Activated CD4-positive, alpha-beta T cell treated with anti-CD3 and anti-CD28 coated beads for 36 hours (primary cell): ENCODE measurements at places on chromosomes 13 and 19. TPM values are rescaled to one million over a fixed set of nuclear protein-coding genes. Genes with fewer than 3 reads are reported as not detected.

DNA sequence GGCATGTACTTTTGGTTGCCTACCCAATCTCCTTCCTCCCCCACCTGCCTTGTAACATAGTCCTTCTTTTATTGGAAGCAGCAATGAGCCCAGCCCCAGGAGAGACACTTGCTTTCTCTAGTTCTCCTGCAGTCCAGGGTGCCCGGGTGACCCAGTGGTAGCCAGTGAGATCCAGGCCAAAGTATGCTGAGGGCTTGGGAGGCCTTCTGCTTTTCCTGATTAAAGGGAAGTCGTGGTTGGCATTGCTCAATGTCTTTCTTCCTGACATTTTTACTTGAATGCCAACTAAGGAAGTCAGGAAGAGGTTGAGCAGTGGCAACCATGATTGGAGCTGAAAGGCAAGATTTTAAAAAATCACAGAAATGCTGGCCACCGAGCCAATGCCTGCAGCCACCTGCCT lies 25.7 kb downstream of the CNMD start:
- no peak for DNase-seq
- H3K27ac ChIP-seq = no peak overlapping the region
- peaks cover 6% of the 10 kb centered on the region for H3K27me3 ChIP-seq
- H3K4me1 ChIP-seq = no peaks in the 10 kb centered on the region

Gene CGB1
- total RNA-seq = not detected

DNA sequence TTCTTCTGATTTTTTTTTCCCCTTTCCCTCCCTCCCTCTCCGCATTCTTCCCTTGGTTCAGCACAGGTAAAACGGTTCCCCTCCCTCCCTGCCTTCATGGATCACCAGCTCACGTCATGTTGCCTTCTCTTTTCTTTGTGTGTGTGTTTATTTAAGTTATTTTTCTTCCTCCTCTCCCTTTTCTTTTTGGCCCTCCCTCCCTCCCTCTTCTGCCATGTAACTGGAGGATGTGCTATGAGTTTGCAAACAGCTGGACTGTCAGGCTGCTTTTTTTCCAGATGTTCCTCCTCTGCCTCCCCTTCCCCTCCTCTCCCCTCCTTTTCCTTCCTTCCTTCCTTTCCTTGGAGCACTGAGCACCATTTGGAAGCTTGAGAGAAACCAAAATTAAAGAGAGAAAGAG lies 2.0 kb downstream of the LENG9 start:
- peak overlapping the region; percentile 80 for H3K4me3 ChIP-seq
- H3K4me1 ChIP-seq = peaks cover 32% of the 10 kb centered on the region
- DNase-seq = no peak
- H3K36me3 ChIP-seq = peaks cover 32% of the 10 kb centered on the region
- H3K27me3 ChIP-seq = peaks cover 3% of the 10 kb centered on the region

Gene CEACAM3
- not detected for total RNA-seq

DNA sequence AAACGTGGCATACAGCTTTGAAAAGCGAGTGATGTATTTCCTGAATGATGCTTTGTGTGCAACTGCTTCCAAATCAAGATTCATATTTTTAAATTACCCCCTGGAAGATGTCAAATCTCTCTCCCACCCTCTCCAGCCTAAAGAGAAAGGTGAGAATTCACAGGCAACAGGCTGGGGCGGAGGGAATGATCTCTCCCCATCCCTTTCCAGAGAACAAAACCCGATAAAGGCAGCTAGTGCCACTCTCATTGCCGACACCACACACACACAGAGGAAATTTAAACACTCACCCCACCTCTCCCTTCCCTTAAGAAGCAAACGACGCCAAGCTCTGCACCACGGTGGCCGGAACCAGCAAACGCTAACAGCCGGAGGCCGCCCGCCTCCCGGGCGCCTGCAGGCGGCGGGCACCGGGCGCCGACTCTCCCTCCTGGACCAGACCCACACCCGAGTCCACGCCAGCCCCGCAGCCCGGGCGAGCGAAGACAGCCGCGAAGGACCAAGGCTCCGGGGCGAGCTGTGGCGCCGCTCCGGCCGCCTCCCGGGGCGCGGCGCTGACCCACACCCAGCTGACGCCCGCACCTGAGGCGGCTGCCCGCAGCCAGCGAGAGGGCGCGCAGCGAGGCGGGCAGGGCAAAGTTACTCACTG lies 477 bp downstream of the LNX2 start:
- no peaks in the 10 kb centered on the region for H3K27me3 ChIP-seq
- DNase-seq = peak; percentile 65
- peak overlapping the region; percentile 84 for H3K27ac ChIP-seq
- H3K4me1 ChIP-seq = peaks cover 44% of the 10 kb centered on the region

DNA sequence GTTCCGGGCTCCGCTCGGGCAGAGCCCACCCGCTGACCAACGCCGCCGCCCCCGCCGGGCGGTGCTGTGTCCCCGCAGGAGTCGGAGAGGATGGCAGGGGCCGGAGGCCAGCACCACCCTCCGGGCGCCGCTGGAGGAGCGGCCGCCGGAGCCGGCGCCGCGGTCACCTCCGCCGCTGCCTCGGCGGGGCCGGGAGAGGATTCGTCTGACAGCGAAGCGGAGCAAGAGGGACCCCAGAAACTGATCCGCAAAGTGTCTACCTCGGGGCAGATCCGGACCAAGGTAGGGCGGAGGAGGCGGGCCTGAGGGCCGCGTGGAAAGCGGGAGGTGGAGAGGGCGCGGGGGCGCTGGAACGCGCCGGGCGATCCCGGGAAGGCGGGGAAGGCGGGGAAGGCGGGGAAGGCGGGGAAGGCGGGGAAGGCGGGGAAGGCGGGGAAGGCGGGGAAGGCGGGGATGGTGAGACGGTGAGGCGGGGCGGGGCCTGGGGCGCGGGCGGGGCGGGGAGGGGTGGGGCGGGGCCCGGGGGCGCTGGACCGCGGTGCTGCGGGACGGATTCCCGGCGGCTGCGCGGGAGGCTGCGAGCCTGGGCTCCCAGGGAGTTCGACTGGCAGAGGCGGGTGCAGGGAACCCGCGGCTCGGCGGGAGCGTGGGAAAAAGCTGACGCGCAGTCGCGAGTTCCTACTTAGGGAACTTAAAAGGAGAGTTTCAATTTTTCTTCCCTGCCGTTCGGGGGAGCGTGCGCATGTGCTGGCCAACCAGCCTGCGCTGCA lies 421 bp downstream of the DGKH start:
- H3K27me3 ChIP-seq = no peaks in the 10 kb centered on the region
- H3K27ac ChIP-seq = no peak overlapping the region
- peaks cover 24% of the 10 kb centered on the region for H3K4me1 ChIP-seq
- H3K4me3 ChIP-seq = peak overlapping the region; percentile 86

GRCh38 chr13:44106266-44107152 lies 226.8 kb downstream of the LACC1 start:
- no peak overlapping the region for H3K4me3 ChIP-seq
- H3K36me3 ChIP-seq = no peaks in the 10 kb centered on the region
- no peak overlapping the region for H3K27ac ChIP-seq
- no peak for DNase-seq
- H3K27me3 ChIP-seq = peaks cover 6% of the 10 kb centered on the region

DNA sequence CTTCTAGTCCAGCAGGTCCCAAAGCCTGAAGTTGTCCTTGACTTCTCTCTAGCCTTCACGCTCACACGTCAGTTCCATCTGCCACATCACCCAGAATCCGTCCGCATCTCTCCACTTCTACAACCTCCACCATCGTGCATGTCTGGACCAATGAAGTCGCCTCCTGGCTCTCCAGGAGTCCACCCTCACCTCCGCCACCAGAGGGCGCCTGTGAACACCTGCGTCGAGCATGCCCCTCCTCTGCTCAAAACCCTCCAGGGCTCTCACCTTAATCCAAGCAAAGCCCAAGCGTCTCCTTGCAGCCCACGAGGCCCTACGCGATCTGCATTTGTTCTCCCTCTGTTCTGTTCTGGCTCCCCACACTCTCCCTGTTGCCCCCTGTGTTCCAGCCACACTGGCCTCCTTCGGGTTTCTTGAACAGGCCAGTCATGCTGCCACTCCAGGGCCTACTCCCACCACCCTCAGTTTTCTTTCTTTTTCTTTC lies 3.7 kb downstream of the USHBP1 start:
- no peak overlapping the region for H3K4me3 ChIP-seq
- DNase-seq = peak; percentile 96
- H3K27ac ChIP-seq = peak overlapping the region; percentile 56
- no peaks in the 10 kb centered on the region for H3K36me3 ChIP-seq
- H3K4me1 ChIP-seq = peaks cover 6% of the 10 kb centered on the region

- no peaks in the 10 kb centered on the region for H3K4me1 ChIP-seq
- no peaks in the 10 kb centered on the region for H3K27me3 ChIP-seq
- no peak for DNase-seq
- no peak overlapping the region for H3K4me3 ChIP-seq
Measured at GRCh38 chr19:5767949-5768348, 16.6 kb downstream of the PRR22 start.

Gene SIGLEC9
- total RNA-seq = 0.49 TPM

DNA sequence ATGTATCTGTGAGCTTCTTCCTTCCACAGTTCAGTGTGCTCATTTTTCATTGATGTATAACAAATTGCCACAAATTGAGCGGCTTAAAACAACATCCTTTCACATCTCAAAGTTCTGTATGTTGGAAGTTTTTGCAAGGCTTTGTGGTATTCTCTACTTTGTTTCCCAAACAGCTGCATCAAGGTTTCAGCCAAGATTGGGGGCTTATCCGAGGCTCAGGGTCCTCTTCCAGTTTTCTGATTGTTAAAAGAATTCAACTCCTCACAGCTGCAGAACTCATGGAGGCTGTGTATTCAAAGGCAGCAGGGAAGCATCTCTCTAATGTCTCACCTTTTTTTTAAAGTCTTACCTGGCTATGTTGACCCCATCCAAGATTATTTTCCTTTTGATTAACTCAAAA lies 1369.8 kb downstream of the PCDH9 start:
- no peak for DNase-seq
- no peaks in the 10 kb centered on the region for H3K36me3 ChIP-seq
- H3K27me3 ChIP-seq = no peaks in the 10 kb centered on the region
- no peak overlapping the region for H3K4me3 ChIP-seq
- H3K27ac ChIP-seq = no peak overlapping the region

Gene SMIM17
- not detected for total RNA-seq

Gene SULT2A1
- not detected for total RNA-seq

DNA sequence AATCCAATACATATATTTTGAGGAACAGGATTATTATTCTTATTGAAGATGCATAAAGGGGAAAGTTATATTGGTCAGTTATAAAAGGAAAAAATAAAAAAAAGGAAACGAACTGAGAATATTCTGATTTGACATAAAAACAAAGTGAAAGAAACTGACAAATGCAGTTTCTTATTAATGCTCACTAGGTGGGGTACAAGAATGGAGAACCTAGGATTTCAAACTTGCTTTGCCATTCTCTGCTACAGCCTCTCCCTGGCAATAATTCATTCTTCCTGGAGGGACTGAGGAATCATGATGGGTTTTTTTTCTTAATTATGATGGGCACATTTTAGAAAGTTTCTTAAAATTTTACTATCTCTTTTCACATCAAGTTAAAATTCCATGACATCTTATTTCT lies 154.9 kb downstream of the PCDH9 start:
- H3K36me3 ChIP-seq = no peaks in the 10 kb centered on the region
- H3K27me3 ChIP-seq = no peaks in the 10 kb centered on the region
- no peak for DNase-seq
- H3K27ac ChIP-seq = no peak overlapping the region

DNA sequence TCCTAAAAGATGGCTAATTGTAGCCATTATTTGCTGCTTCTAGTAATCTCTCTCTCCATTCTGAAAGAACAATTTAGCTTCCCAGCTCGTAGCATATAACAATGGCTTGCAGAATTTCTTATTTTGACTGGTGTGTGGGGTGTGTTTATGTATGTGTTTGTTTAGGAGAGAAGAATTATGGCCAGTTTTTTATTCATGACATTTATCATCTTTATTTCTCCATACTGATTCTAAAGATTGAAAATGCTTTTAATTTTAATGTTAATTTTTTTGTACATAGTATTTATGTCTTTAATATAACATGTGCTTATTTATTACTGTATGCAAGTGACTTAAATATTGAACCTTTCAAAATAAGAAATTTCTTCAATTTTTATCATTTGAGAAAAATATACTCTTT lies 115.8 kb upstream of the TMTC4 start:
- no peak for DNase-seq
- H3K4me3 ChIP-seq = no peak overlapping the region
- no peak overlapping the region for H3K27ac ChIP-seq
- no peaks in the 10 kb centered on the region for H3K36me3 ChIP-seq

Gene PABPC3
- total RNA-seq = 0.64 TPM

Gene ANKLE1
- 3.1 TPM for total RNA-seq

Gene PSG11
- total RNA-seq = not detected

Gene PSG1
- not detected for total RNA-seq

GRCh38 chr13:79776531-79777295 lies 295.8 kb downstream of the NDFIP2 start:
- H3K4me1 ChIP-seq = no peaks in the 10 kb centered on the region
- no peak overlapping the region for H3K27ac ChIP-seq
- no peaks in the 10 kb centered on the region for H3K36me3 ChIP-seq
- no peaks in the 10 kb centered on the region for H3K27me3 ChIP-seq
- H3K4me3 ChIP-seq = no peak overlapping the region
- DNase-seq = no peak

DNA sequence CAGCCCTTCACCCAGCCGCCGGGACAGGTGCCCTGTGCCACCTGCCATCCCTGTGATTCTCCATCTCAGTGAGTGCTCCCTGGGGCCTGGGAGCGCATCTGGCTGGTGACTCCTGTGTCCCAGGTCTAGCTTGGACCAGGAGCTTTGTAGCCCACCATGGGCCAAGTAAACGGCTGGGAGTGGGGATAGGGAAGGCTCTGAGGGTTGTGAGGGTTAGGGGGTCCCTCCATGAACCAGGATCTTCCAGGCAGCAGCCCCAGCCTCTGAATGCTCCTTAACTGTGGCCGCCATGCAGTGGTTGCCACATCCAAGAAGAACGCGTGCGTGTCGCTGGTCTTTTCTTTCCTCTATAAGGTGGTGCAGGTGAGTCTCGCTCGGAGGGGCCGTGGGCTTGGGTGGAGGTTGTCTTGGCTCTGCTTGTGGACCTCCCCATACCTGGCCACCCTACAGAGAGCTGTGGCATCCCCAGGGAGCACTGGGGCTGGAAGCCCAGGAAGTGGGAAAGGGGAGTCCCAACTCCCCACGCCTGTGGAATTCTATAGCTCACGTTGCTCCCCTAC lies 8.4 kb downstream of the AP1M1 start:
- peaks cover 49% of the 10 kb centered on the region for H3K36me3 ChIP-seq
- DNase-seq = no peak
- H3K27me3 ChIP-seq = no peaks in the 10 kb centered on the region
- no peak overlapping the region for H3K27ac ChIP-seq
- H3K4me1 ChIP-seq = peaks cover 40% of the 10 kb centered on the region

GRCh38 chr19:7677669-7678311 lies 900 bp downstream of the MCEMP1 start:
- H3K4me3 ChIP-seq = no peak overlapping the region
- no peak for DNase-seq
- H3K27ac ChIP-seq = no peak overlapping the region
- peaks cover 9% of the 10 kb centered on the region for H3K36me3 ChIP-seq

- H3K27me3 ChIP-seq = peaks cover 9% of the 10 kb centered on the region
- no peak overlapping the region for H3K27ac ChIP-seq
- H3K4me1 ChIP-seq = no peaks in the 10 kb centered on the region
- no peaks in the 10 kb centered on the region for H3K36me3 ChIP-seq
- H3K4me3 ChIP-seq = no peak overlapping the region
Measured at GRCh38 chr19:35288331-35288730, 3.6 kb upstream of the MAG start.

- peak overlapping the region; percentile 88 for H3K4me3 ChIP-seq
- DNase-seq = peak; percentile 66
- H3K27ac ChIP-seq = peak overlapping the region; percentile 96
- peaks cover 25% of the 10 kb centered on the region for H3K4me1 ChIP-seq
- H3K27me3 ChIP-seq = no peaks in the 10 kb centered on the region
- peaks cover 2% of the 10 kb centered on the region for H3K36me3 ChIP-seq
Measured at GRCh38 chr19:6482343-6482686, 728 bp upstream of the DENND1C start.

Gene DHPS
- 112 TPM for total RNA-seq
